ENCODE measurements at places on chromosomes 12 and 14.

- DNase-seq: no peak
These were observed 165.9 kb downstream of the SLC35F4 start for GRCh38 chr14:57699947-57700346.

GRCh38 chr12:26091822-26092221 is 33.0 kb downstream of the BHLHE41 start:
- DNase-seq: no peak

DNA sequence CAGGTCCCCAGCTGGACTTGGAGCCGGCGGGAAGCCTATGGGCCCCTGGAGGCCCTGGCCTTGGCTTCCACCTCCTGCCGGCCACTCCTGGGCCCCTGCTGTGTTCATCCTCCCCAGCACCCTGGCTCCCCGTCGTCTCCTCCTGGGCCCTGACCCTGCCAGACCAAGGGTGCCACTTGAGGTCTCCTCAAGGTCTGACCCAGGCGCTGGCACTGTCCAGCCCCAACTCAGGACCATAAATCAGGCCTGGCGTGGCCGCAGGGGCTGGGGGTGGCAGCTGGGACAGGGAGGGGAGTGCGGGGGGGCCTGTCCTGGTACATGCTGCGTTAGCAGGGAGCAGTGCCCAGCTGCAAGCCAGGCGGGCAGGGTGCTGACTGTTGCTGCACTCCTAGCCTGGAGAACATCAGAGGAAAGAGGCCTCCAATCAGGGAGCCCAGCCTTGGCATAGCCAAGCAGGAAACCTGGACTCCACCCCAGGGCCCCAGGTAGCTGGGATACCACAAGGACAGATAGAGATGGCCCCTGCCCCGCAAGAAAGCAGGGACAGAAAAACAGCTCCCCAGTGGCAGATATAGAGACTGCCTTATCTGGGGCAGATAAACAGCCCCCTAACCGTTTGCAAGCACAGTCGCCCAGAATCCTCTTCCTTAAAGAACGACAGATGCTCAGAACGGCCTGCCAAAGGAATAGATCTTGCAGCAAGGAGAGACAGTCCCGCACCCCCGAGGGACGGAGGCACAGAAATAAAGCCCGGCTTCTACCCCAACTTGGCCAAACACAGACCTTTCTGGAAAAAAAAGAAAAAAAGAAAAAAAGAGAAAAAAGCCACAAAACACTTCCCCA is 6.5 kb upstream of the ATG101 start:
- no peak for DNase-seq

GRCh38 chr12:8991371-8992345 is 2.3 kb downstream of the KLRG1 start:
- no peak for DNase-seq

DNA sequence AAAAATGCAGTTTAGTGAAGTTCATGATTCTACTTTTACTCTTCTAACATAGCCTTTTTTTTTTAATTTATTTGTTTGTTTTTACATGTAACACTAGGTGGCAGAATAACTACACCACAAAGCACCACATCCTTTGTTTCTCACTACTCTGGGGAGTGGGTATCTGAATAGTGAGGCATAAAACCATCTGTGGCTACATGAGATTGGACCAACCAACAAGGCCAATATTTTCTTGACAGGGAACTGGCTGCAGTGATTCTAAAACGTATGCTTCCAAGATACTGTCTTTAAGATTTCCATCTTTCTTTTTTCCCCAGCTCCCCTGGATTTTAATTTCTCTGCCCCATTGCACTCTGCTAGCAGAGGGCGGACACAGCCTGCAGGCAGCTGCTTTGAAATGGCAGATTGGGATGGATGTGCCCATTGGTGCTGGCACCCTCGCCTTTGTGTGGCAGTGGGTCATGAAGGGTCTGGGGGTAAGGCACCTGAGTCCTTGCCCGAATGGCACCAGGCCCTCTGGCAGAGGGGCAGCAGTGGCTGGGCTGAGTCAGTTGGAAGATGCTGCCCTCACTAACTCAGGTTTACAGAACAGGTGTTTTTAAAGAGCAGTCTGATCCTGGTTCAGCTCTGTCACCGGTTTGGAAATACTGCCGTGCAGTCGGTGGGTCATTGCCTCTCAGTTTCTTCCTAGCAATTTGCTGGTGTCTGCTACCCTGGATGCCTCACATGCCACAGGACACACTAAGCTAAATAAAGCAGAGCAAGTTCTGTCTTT is 429.1 kb downstream of the RAD51B start:
- peak; percentile 61 for DNase-seq

GRCh38 chr12:51009056-51009440 is 17.1 kb downstream of the SLC11A2 start:
- no peak for DNase-seq

DNA sequence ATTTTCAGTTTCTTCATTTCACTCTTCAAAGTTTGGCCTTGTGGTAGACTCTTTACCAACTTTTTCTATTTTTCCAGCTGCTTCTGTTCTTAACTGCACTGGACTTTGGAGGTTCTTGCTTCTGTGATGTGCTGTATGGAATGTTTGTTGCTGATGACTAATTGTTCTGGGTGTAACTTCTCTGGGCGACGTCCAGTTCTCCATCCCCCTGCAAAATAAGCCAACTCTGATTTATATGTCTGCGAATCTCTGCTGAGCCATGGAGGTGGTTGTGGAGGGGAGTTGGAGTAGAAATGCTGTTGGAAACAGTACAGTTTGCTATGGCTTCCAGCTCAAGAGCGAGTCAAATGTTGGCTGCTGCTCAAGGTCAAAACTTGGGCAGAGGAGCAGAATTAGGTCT is 113.9 kb upstream of the DYRK2 start:
- peak; percentile 89 for DNase-seq

DNA sequence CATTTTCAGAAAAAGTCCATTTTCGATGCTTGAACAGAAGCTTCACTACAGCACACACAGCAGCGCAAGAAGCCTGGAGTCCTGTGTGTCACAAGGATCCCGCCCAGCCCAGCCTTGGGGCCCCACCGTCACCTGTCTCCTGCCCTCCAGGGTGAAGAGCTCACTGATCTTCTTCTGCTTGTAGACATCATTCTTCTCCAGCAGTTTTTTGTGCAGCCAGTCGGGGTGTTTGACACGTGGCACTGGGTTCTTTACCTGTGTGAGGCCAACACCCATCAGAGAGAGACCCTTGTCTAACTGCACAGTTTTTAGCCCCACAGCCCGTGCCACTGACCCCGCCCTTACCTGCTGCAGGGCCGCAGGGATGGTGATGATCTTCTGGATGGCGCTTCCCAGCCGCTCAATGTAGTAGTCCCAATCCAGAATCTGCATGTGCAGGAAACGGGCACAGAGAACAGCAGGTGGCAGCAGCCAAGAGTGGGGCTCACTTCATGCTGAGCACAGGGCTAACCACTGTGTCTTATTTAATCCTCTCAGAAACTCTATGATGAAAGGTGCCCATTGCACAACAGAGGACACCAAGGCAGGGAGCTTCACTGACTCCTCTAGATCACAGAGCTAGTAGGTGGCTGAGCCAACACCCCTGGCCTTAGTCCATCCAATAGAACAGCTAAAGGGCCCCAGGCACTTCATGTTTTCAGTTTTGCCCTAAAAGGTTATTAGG is 30.0 kb downstream of the POLE start:
- no peak for DNase-seq

Measured in stromal cell of bone marrow (primary cell).